ENCODE measurements at places on chromosomes 3 and 15.

DNA sequence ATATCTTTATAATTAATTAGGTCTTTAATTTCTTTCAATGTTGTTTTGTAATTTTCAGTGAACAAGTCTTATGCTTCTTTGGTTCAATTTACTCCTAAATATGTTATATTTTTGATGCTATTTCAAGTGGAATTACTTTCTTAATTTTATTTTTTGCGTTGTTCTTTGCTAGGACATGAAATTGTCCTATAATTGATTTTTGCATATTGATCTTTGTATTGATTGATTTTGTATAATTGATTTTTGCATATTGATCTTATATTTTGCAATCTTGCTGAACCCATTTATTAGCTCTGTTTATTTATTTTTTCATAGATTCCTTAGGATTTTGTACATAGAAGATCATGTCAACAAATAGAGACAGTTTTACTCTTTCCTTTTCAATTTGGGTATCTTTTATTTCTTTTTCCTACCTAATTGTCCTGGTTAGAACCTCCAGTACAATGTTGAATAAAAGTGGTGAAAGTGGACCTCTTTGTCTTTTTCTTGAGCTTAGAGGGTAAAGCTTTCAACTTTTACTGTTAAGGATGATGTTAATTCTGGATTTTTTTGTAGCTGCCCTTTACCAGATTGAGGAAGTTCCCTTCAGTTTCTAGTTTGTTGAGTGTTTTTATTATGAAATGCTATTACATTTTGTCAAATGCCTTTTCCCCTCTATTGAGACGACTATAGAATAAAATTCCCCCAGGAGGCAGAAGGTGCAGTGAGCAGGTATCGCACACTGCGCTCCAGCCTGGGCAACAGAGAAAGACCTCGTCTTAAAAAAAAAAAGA lies 36.8 kb upstream of the CCDC50 start:
- DNase-seq, result no peak

- DNase-seq, result no peak
Measured at GRCh38 chr3:89932882-89933281, 825.5 kb downstream of the EPHA3 start.

- DNase-seq, result peak; percentile 32
Measured at GRCh38 chr3:76044601-76045600, 259.6 kb upstream of the ZNF717 start.

DNA sequence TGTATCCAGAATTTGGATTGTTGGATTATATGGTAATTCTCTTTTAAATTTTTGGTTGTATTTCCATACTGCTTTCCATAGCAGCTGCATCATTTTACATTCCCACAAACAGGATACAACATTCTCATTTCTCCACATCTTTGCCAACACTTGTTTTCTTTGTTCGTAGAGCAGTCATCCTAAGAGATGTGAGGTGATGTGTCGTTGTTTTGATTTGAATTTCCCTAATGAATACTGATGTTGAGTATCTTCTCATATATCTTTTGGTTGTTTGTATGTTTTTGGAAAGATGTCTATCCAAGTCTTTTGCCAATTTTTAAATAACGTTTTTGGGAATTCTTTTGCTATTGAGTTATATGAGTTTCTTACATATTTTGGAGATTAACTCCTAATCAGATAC lies 93.6 kb downstream of the GMNC start:
- DNase-seq, result no peak

DNA sequence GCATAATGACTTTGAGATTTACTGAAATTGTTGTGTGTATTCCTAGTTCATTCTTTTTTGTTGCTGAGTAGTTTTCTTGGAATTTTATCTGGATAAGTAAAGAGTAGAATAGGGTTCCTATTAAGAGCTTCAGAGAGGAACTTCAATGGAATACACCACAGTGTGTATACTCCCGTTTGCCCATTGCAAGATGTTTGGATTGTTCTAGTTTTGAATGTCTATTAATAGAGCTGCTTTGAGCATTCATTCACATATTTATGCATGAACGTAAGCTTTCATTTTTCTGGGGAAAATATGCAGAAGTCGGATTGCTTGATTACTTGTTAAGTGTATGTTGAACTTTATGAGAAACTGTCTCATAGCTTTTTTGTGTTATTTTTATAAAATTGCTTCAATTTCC lies 580.5 kb downstream of the OTOL1 start:
- no peak for DNase-seq

GRCh38 chr15:67820992-67821783 lies 4.1 kb upstream of the SKOR1 start:
- DNase-seq, result peak; percentile 85

GRCh38 chr15:90300988-90301706 lies 35.7 kb downstream of the NGRN start:
- peak; percentile 89 for DNase-seq

DNA sequence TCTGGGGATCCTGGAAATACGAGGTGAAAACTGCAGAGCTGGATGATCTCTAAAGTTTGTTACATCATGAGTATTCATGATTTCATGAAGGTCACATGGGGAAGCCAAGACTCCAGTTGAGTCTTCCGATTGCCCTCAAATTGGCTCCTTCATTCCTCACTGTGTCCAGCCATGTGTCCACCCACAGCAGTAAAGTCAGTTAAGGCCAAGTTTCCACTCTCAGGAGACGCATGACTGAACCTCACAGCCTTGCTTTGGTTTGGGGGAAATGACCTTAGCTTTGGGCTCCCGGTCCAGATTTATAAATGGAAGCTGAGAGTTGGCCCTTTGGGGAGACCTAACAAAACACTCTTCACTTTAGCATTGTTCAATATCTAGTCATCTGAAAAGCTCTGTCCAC lies 289.7 kb upstream of the MCTP2 start:
- no peak for DNase-seq

DNA sequence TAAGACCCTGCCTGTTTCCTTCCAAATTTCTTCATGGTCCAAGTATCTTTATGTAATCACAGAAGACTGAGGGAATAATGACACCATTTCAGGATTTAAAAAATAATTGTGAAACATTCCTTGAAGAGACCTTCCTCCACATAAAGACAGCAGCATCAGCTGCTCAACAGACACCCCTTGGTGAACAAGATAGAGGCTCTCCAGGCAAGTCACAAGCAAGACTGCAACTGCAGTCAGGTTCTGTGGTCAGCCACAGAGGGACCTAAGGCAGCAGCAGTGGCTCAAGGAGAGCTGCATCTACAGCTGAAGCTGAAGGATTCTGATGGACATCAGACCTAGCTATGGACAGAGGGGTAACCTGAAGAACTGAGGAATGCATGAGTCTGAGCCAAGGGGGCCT lies 97.2 kb upstream of the C3orf80 start:
- no peak for DNase-seq

GRCh38 chr3:71723452-71724170 lies 1.6 kb downstream of the EIF4E3 start:
- DNase-seq, result no peak

DNA sequence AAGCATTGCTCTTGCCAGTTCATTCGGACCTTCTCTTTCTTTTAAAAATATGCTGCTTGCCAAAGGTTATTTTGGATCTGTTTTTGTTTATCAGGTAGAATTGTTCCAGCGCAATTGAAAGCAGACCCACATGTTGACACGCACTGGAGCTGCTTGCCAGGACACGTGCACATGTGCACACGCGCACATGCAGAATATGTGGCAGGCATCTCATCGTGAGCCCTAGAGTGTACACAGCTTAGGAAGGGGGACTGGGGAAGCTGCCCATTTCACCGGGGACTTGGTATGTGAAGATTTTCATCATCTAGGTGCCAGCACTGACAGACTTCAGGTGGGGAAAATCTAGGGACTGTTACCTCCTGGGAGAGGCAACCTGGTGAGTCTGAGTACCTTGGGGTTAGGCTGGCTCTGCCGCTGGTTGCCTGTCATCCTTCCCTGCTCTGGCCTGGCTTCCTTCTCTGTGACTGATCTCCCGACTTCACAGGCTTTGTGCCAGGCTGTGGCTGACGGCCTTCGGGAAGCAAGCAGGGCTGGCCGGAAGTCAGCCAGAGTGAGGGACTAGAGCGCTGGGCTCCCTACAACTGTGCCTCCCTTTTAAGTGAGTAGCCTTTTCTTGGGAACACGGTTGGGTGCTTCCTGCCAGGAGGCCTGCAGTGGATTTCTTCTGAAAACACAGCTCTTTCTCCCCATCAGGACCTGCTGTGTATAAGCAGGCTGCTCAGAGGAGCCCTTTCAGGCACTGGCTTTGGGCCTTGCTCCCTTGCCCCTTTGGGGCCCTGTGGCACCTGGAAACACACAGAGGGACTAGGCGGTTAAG lies 129.3 kb downstream of the EEFSEC start:
- DNase-seq, result no peak
